ENCODE measurements at places on chromosomes 5 and 9. TPM values are rescaled to one million over a fixed set of nuclear protein-coding genes. Genes with fewer than 3 reads are reported as not detected.

Gene MELK
- 3.9 TPM for total RNA-seq

Gene SPACA9
- 2.5 TPM for total RNA-seq

Gene BAAT
- under 0.01 TPM for total RNA-seq

Gene OR1N1
- not detected for total RNA-seq

Gene MYMK
- total RNA-seq, result not detected

Gene IRGM
- not detected for total RNA-seq

Gene IFNB1
- not detected for total RNA-seq

Gene IL17B
- total RNA-seq, result not detected

Gene CARTPT
- 0.74 TPM for total RNA-seq

Gene LPAR1
- 13.0 TPM for total RNA-seq

Gene SEMA6A
- 37.1 TPM for total RNA-seq

Gene PCDHGC4
- total RNA-seq, result 87.3 TPM
